ENCODE measurements at places on chromosomes 3 and 15.

GRCh38 chr15:77642793-77643430 lies 10.2 kb upstream of the LINGO1 start:
- no peak for DNase-seq

- no peak for DNase-seq
Measured at GRCh38 chr3:187130346-187131066, 8.8 kb downstream of the RPL39L start.

GRCh38 chr3:113183748-113184661 lies 27.4 kb upstream of the BOC start:
- no peak for DNase-seq

DNA sequence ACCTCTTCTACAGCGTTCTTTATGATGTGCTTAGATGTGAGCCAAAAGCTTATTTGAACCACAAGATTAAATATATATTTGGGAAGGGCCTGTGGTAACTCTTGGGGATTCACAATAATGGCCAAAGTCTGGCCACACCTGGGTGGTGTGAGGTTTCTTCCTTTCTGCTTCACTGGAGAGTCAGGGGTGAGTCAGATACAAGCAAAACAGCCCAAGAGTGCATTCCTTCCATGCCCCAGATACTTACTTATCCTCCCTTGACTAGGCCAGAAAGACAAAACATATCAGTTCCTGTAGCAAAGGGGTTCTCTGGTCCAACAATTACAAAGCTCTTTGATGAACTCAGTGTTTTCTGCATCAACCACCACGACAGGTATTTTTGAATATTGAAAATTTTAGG lies 941 bp downstream of the ZBED2 start:
- DNase-seq, result no peak

DNA sequence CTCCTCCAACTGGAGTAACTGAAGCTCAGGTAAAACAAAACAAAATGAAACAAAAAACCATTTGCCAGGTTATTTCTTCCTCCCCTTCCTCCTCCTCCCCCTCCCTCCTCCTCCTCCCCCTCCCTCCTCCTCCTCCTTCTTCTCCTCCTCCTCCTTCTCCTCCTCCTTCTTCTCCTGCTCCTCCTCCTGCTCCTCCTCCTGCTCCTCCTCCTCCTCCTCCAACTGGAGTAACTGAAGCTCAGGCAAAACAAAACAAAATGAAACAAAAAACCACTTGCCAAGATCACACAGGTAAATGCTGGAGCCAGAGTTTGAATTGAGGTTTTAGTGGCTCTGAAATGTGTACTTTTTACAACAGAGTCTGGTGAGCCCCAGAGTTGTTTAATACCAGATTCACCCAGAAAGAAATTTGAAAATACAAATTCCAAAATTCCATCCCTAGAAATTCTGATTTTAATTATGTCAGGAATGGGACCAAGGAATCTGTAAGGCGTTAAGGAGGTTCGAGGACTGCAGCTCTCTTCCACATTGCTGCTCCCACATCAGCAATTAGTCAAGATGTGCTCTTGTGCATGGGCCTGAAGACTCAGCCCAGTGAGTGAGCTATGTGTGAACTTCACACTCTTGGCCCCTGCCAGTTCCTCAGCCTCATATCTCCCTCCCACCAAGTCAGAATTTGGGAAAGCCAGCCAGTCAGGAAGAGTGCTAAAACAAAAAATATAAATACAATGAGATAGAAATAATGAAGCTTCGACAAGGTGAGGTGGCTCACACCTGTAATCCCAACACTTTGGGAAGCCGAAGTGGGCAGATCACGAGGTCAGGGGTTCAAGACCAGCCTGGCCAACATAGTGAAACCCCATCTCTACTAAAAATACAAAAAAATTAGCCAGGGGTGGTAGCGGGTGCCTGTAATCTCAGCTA lies 31.6 kb upstream of the ZNF770 start:
- no peak for DNase-seq
